GM12864 (cell line): ENCODE measurements at places on chromosomes 1 and 21.

GRCh38 chr1:192534666-192535065 lies 40.9 kb upstream of the RGS1 start:
- no peak for DNase-seq

- DNase-seq = no peak
Measured at GRCh38 chr1:33972676-33973395, 109.0 kb downstream of the HMGB4 start.

GRCh38 chr21:34852448-34852847 lies 183.7 kb downstream of the CLIC6 start:
- DNase-seq = no peak

- no peak for DNase-seq
Measured at GRCh38 chr1:244758708-244759107, 76.8 kb upstream of the COX20 start.

DNA sequence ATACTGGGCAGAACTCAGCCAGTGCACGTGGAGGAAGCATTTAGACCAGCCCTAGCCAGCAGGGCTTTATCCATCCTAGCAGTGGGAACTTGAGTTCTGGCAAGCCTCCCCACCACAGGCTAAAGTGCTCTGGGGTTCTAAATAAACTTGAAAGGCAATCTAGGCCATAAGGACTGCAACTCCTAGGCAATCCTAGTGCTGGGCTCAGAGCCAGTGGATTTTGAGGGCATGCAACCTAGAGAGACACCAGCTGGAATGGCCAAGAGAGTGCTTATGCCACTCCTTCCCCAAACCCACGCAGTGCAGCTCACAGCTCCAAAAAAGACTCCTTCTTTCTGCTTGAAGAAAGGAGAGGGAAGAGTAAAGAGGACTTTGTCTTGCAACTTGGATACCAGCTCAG lies 70.5 kb upstream of the APOBEC4 start:
- DNase-seq = no peak

- no peak for DNase-seq
Measured at GRCh38 chr21:44872323-44872648, 1.2 kb downstream of the PTTG1IP start.

GRCh38 chr1:236978740-236979139 lies 25.5 kb downstream of the MT1HL1 start:
- DNase-seq = no peak

DNA sequence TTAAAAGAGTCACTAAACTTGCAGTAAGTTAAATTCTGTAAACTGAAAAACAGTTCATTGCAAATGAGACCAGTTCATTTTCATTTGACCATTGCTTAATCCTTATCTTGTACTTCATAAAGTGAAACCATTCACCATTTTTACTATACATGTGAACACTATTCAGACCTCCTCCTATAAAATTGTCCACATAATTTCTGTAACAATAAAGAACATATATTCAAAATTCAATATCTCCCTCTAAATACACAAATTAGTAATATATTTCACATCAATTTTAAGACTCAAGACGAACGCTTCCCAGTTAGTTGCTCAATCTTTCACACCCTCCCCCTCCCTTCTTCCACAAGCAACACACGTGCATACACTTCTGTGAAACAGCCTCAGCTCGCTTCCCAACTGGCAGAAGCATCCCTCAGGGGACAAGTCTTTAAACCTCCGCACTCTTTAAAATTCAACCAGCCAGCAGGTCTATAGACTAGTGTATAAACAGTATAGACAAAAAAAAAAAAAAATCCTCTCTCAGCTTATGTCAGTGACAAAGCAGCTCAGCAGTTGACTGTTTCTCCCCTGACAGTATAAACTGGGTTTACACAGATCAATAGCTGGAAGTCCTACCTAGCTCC lies 99.6 kb downstream of the DENND1B start:
- no peak for DNase-seq

DNA sequence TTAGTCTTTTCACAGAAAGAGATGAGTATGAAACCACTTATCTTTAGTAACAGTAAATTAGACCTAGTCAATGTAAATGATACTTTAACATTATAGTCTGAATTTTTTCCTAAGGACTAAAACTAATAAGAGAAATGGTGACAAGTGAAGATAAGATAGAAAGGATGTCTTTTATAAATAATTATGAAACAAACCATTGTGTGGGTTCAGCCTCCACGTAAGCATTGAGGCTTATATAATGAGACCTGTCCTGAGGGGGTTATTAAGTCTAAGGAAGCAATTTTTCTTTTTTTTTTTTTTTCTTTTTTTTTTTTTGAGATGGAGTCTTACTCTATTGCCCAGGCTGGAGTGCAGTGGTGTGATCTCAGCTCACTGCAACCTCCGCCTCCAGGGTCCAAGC lies 55.8 kb downstream of the UROD start:
- no peak for DNase-seq

DNA sequence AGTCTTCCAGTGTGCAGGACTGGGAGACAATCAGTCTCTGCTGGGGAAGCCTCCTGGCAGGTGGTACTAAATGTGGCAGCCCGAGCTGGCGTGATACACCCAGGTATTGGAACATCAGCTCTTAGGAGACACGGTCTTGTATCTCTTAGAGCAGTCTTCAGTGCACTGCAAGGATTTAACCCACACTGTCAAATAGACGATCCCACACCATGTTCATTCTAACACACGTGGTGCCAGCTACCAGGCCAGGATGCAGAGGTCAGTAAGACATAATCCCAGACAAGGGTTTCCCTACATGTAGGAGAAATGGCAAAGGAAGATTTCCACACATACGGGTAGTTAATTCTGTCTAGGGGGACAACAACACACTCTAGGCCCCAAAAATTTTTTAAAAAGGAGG lies 8.7 kb downstream of the TRIM11 start:
- no peak for DNase-seq
